ENCODE measurements at places on chromosomes 2 and 18.
A peak's percentile ranks its signal among the peaks of the same experiment; 100 is the strongest.

DNA sequence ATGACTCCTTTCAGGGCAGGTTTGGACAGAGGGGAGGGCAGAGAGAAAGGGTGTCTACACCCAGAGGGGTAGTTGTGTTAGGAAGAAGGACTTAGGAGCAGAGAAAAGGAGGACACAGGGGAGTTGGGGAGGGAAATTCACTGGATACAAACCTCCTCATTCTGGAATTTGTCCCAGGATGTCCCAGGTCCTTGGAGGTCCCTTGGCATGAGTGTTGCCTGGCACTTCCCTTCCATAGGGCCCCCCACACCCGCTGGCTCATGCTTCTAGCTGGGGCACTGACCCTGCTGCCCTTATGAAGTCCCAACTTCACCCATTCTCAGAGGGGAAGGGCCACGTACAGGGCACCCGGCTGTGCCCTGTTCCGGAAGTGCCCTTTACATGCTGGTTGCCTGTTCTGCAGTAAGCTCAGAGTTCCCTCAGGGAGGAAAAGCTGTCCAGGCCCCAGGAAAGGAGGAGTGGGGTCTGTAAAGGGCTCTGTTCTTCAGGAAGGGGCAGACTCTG, 93.6 kb upstream of the SMAD2 start:
- DNase-seq = no peak

DNA sequence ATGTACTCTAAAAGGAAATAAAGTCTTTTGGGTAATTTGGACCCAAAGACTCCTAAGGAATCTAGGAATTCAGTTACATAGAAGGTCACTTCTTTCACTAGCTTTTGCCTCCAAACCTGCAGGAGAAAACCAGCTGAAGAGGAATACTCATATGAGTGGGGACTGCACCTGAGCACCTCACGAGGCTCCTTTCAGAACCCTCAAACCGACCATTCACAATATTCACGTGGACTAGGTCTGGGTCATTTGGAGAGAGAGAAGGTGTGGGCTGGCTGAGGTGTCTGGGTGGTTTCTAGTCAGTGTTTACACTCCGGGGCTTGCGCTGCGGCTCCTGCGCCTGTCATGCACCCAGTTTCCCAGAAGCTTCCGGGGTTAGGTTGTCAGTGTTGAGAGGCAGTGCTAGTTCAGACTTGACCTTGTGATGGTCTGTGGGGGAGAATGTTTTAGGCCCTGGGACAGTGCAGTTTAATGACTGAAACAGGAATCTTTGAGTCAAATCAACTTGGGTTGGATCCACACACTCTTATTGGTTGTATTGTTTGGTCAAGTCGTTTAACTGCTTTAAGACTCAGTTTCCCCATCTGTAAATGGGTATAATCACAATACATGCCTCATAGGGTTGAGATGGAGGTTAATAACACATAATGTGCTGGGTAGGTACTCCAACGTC, 78.4 kb downstream of the LIMS1 start:
- DNase-seq = peak; percentile 42

DNA sequence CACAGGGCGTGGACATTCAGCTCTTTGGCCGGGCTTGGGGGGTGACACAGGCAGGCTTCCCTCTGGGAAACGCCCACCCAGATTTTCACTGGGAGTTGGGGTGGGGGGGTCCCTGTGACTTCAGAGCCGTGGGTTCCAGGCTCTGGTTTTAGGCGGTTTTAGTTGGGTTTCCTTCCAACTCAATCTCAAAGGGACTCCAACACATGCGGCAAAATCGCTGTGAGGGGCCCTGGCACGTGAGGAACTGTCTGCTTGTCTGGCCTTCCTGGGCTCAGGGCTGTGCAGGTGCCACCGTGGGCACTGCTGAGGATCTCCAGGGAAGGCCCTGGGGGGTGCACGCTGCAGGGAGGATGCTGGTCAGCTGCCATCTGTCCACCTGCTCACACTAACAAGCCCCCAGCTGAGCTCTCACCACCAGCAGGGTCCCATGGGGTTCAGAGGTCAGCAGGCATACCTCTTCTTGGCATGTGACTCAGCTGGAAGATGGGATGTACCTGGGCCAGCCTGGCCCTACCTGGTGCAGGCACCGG, 11.7 kb downstream of the HS6ST1 start:
- DNase-seq = no peak

- DNase-seq = no peak
These were observed 7.9 kb upstream of the KCNF1 start for GRCh38 chr2:10903861-10904210.

GRCh38 chr2:67526283-67526682, 129.2 kb downstream of the ETAA1 start:
- no peak for DNase-seq

DNA sequence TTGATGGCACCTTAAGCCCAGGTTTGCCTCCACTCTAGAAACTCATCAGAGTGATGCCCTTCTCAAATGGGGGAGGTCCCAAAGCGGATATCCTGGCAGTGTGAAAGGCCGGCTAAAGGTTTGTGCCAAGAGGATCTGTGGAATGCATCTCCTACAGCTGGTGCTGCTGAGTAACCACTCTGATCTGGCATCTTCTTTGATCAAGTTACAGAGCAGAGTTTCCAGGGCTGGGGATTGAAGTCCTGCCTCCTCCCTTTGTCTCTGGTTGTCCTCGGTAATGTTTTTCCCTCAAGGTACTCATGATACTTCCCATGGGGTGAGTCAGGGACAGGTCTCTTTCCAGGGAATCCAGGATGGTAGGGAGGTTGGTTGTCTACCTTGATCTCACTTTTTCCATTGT, 24.6 kb downstream of the PRKRA start:
- DNase-seq = no peak

- no peak for DNase-seq
These were observed 7.3 kb downstream of the IER3IP1 start for GRCh38 chr18:47168913-47169312.

- DNase-seq = no peak
These were observed 221.8 kb upstream of the CTAGE1 start for GRCh38 chr18:22639561-22639960.

- no peak for DNase-seq
These were observed 38.4 kb upstream of the PPP1R1C start for GRCh38 chr2:181947273-181947672.

DNA sequence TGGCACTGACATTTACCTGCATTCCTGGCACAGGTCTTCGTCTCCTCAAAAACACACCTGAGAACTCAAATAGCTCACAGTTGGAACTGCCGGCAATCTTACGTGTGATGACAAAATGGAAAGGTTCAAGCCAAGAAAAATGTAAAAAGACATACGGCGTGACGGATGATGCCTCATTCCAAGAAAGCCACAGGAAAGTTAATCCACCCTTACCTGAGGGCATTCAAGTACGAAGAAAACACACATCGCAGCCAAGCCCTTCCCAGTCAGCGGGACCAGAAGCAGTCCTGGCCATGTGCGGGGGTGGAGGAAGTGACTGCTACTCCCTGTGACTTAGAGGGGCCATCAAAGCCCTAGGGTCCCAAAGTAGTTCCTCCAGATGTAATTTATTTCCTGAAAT, 986.3 kb upstream of the CELF4 start:
- DNase-seq = no peak

GRCh38 chr2:168190590-168191336, 56.6 kb downstream of the STK39 start:
- DNase-seq = no peak

GRCh38 chr2:45184606-45185005, 175.4 kb upstream of the SIX2 start:
- no peak for DNase-seq

- DNase-seq = no peak
These were observed 501.2 kb upstream of the LINC00305 start for GRCh38 chr18:64650068-64650467.

GRCh38 chr2:11938196-11938595, 191.8 kb downstream of the LPIN1 start:
- no peak for DNase-seq

Data from CD8-positive, alpha-beta T cell (primary cell).